IMR-90 (cell line): ENCODE measurements at places on chromosomes 4 and X. TPM values are rescaled to one million over a fixed set of nuclear protein-coding genes. Genes with fewer than 3 reads are reported as not detected.

- peak; percentile 29 for DNase-seq
Observed at GRCh38 chrX:102652031-102652688, 877 bp downstream of the GPRASP1 start.

DNA sequence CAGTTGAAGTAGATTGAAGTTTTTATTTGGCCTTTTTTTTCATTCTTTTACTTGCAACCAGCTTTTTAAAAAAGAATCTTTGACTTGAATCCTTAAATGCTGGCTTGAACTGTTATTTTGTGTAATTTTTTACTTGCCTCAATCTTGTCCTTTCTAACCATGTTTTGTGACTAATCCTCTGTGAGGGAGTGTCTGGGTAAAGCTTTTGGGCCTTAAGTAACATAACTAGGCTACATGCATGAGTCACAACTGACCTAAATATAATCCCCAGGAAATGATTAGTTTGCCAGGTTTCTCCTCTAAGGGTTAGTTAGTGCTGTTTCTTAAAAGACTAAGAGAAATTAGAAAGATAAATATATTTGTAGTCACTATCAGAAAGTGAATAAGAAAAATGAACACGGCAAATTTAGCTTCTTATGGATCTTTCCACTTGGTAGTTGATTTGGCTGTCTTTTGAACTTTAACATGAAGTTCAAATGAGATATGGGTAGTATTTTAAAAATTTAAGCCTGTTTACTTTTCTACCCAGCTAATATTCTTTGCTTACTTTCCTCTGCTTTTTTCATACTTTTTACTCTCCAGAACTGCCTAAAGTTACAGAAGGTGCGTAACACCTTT lies 13.0 kb downstream of the EXOC1 start:
- peak; percentile 96 for DNase-seq

DNA sequence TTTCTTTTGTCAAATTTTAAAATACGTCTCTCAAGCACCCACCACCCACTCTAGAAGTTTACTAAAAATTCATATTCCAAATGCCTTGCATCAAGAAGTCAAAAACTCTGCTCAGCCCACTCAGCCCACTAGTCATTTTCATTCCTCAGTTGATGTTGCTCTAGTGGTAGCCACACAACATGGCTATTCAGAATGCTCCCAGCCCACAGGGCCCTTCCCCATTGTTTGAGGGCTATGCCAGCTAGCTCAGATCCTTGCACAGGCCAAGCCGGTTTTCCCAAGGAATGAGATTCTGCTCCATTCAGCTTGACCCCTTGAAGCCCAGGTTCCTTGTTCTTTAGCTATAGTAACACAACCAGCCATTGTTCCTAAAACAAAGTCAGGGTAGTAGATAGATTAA lies 297.5 kb upstream of the RASGEF1B start:
- no peak for DNase-seq

DNA sequence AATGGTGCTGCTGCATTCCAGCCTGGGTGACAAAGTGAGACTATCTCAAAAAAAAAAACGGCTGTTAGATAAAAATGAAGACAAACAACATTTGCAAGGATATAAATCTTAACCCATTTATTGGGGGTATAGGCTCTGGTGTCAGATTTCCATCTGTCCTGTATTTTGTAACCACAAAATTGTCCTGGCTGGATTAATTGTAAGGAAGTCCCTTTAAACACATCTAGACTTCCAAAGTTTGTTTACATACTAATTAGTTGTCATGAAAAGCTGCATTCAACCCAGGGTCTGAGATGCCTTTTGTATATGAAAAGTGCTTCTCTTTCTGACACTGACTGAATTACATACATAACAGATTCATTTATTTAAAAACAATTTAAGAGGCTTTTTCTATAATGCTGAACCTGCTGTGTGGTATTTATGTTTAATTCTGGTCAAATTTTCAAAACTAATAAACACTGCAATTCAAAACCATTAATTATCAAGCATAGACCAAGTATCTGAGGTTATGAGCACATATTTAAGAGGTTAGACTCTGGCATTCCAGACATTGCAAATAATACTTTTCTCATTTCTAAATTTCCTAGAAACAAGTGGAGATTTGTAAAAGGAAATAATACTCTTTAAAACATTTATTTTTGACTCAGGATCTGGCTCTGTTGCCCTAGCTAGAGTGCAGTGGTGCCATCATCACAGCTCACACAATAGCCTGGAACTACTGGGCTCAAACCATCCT lies 17.5 kb upstream of the UGDH start:
- peak; percentile 67 for DNase-seq

- no peak for DNase-seq
Observed at GRCh38 chr4:1864076-1865008, 6.9 kb upstream of the NSD2 start.

DNA sequence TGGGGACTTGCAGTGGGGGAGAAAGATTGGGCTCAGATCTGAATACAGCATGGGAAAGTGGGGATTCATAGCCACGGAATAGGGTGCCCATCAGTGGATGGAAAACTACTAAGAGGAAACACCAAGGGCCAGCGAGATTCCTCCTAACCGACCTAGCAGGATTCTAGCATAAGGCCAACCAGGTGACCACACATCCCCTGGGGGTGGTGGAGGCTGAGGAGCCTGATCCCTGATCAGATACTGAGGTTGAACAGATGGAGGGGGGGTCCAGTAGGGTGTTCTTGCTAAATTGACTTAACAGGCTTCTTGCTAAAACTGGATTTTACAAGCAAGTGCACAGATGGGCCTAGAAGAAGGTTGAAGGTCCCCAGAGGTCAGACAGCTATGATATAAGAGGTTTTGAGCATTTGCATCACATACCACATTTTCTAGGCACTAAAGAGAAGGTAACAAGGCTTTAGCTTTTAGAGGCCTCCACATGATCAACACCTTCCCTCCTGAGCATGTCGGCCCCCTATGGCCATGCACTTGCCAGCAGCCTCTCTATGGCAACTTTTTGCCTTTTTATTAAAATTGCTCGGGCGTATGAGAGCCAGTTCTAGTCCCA lies 69.1 kb upstream of the PUDP start:
- DNase-seq: no peak

DNA sequence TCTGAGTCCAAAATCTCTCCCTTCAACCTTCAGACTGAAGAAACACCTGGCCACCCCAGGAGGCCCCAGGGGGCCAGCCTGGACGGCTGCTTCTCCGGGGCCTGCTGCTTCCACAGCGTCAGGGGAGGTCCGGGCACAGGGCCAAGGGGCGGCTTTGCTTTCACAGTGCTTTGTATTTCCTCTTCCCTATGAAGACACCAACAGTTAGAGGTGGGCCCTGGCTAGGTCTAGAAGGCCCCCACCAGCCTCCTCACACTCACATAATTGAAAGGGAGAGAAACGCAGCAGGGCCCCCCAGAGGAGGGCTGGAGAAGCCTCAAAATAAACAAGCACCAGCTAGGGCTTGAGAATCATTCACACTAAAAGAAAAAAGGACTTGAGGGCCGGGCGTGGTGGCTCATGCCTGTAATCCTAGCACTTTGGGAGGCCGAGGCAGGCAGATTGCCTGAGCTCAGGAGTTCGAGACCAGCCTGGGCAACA lies 17.8 kb downstream of the SCD5 start:
- peak; percentile 59 for DNase-seq

- DNase-seq: no peak
Observed at GRCh38 chr4:25012655-25013054, 18.1 kb downstream of the LGI2 start.

DNA sequence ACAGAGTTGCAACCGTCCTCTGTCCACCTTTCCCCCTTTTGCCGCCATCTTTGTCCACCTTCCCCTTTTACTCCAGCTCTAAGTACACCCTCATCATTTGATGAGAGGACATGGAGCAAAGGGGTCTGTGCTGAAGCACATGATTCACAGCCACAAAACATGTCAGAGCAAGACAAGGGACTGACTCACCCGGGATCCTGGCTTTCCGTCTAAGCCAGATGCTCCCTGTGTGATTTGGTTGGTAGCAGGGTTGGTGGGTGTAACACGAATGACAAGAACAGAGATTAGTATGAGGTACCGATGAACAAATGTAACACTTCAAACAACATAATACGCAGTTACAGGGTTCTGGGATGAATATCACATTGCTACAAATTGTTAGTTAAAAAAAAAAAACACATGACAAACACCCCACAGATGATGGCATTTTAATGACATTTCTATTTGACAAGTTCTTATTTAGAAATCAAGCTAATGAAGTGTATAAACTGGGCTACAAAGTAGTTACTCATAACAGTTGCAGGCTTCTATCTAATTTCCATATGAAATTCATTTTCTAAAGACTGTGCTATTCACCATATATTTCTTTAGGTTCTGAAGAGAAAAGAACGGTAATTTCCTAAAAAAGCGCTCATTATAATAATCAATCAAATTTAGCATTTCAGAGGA lies 71.4 kb upstream of the ETNPPL start:
- DNase-seq: peak; percentile 87

DNA sequence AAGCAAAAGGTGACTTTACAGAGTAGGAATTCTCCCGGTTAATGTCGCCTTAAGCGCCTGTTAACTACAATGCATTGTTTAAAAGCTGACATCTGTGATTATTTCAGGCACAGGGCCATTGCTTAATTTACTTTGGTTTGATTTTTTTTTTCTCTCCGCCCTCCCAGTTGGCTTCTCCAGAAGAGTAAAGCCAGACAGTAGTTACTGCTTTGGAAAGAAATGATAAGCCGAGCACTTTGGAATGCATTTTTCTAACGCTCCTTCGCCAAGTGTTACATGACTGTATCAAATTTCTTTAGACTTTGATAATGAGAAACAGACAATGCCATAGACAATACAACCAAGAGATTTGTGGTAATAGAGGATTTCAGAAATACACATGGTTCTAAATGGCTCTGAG lies 383.0 kb upstream of the TENM3 start:
- DNase-seq: peak; percentile 42

DNA sequence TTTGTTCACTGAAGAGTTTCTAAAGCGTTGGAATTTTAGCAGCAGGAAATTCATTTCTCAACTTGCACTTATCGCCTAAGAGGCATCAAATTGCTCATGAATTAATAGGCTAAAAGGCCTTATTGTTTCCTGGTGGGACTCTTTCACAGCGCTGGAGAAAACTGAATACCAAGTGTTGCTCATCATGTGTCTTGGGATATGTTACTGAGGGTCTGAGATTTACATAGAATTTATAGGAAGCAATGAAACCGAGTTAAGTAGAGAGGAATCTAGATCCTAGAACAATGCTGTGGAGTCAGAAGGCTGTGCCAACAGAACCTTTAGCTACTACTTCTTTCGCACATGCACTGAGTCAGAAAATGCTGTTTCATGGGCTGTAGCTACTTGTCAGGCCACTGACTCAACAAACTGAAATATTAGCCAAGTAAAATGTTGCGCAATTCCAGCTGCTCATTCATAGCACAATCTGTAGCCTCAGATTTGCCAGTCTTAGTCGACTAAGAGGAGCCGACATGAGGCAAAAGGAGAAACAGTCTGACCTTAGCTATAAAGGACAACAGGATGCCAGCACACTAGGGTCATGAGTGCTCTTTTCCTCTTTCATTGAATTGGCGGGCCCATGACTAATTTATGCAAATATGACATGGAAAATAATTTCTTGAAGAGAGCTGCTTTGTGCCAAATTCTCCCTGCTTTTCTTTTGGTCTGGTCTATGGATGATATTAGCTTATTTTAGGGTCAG lies 35.9 kb upstream of the CXCL8 start:
- DNase-seq: peak; percentile 100

DNA sequence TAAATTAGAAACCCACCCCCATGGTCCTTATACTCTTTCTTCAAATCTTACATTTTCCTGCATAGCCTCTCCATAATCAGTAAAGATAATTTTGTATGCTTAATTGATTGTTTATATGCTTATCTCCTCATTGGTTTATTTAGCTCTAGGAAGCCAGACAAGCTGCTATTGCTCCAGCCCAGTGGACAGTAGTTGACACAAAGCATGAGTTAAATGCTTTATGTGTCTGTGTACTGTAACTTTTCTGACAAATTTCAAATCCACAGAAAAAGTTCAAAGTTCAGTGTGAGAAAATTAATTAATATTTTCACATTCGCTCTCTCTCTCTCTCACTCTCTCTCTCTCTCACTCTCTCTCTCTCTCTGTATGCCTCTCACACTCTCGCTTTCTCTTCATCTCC lies 181.7 kb downstream of the GABRB1 start:
- DNase-seq: peak; percentile 14

- DNase-seq: no peak
Observed at GRCh38 chr4:31979988-31980387, 1259.8 kb downstream of the PCDH7 start.

DNA sequence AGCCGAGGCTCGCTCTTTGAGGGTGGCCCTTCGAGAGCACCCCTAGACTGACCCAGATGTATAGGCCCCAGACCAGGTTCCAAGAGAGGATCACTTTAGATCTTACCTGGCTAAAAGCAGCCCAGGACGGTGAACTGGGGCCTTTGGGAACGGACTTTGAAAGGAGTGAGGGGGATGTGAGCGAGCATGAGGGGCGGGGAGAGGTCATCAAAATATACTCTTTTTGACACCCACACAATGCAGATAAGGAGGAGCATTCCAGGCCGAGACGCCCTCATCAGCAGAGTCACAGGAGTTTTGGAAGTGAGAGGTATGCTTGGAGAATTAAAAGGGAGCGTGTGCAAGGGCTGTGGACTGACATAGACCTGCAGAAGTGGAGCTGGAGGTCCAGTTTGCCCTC lies 528 bp downstream of the NSDHL start:
- no peak for DNase-seq

- no peak for DNase-seq
Observed at GRCh38 chr4:5472160-5472591, 236.2 kb downstream of the EVC2 start.

DNA sequence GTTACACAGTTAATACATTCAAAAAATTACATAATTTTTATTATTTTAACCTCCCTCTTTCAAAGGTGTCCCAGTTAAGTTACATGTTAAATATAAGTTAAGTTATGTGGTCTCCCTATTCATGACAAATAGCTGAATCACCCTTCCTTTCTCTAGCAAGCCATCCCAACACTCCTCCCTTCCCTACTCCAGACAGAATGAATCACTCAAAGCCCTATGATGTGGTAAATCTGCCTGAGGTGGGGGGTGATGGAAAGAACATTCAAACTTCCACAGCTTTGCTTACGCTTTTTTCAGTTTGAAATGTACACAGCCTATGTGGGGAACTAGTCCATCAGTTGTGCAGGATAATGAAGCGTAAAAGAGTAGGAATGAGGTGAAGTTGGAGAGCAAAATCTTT lies 90.2 kb downstream of the CXCL13 start:
- peak; percentile 97 for DNase-seq

DNA sequence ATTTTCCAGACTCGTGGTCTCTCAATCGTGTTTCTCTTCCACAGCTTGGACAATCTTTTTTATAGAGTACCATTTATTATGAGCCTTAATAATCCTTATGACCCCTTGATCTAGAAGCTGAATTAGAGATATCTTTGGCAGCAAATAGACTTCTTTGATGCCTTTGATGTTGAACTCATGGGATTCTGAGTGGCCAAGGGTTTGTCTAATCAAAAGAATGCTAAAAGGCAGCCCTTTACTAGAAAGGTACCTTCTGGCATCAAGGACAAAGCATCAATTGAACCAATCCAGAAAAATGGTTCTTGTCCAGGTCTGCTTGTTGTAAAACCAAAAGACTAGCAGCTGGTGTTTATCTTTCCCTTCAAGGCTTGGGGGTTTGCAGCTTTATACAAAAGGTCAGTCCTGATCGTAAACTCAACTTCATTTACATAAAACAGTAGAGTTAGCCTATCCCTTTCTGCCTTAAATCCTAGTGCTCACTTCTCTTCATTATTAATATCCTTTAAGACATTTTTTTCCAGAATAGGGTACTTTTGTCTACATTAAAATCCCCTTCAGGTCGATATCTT lies 411.3 kb downstream of the FAT4 start:
- DNase-seq: no peak

Gene NHSL2
- 0.72 and 0.83 TPM in 2 replicates for total RNA-seq

Gene UGT2B15
- not detected in 2 replicates for total RNA-seq

Gene CDX4
- not detected in 2 replicates for total RNA-seq

Gene SPIN2B
- total RNA-seq: 3.0 and 7.2 TPM in 2 replicates

Gene HS6ST2
- not detected in 2 replicates for total RNA-seq

Gene TMEM150C
- total RNA-seq: under 0.01 and 0.36 TPM in 2 replicates

Gene RIBC1
- total RNA-seq: 0.36 and 0.83 TPM in 2 replicates
